ENCODE measurements at places on chromosomes 2 and 18. TPM values are rescaled to one million over a fixed set of nuclear protein-coding genes. Genes with fewer than 3 reads are reported as not detected.

ARL6IP6 gene
- total RNA-seq, result 24.0 TPM

ERICH2 gene
- not detected for total RNA-seq

TMEM37 gene
- total RNA-seq, result not detected

LONRF2 gene
- total RNA-seq, result not detected

TEX261 gene
- 83.5 TPM for total RNA-seq

DNA sequence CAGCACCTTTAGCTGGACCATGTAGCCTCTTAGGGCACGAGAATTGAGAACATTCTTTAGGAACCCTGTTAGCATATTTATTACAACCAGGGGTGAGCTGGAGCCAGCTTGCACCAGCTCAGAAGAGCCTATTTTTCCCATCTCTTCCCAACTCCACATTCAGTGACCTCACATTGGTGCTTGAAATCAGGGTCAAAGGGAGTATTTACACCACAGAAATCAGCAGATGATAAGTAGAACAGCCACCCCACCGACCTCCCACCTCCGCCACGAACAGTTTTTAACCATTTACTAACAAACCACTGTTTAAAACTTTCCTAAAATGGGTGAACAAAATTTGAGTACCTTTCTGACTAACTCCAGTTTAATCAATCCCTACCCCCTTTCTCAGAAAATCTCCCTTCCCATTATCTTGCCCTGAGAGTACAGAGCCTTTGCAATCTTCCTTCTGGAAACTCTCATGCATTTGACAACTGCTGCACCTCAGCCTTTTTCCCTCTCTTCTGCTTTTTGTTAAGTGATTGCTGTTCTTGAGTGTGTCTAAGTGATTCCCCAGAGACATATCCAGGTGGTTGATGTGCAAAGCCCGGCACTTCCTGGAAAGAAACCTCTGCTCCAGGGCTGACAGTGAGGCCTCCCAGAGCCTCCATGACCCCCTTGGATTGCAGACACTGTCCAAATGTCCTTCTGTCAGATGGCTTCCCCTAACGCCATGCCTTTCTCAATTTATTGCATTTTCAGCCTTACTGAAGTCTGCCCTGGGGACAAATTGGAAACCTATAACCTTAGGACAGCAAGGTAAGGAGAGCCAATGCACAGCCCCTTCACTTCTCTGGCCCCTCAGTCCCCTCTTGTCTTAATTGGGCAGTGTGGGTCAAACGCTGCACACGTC lies 389.5 kb upstream of the TNP1 start:
- no peak overlapping the region for H3K4me3 ChIP-seq
- H3K4me1 ChIP-seq, result no peaks in the 10 kb centered on the region
- H3K27me3 ChIP-seq, result peaks cover 19% of the 10 kb centered on the region

DNA sequence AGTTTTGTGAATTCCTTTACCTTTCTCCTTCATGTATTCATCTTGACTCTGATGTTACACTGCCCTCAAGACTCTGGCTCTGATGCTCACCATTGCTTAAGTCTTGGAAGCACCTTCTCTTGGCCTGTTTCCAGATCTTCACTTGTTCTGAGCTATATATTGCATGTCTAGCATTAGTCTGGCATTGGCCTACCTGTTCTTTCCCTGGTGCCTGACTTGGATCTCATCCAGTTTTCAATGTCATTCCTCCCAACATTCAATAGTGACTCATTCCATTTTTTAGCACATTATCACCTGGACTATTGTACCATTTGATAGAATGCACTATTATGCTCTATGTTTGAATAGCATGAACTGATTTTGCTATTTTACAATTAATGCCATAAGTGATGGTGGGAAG lies 127.3 kb upstream of the NYAP2 start:
- no peak overlapping the region for H3K4me3 ChIP-seq
- H3K27ac ChIP-seq, result no peak overlapping the region
- peaks cover 8% of the 10 kb centered on the region for H3K36me3 ChIP-seq
- peaks cover 4% of the 10 kb centered on the region for H3K27me3 ChIP-seq

DNA sequence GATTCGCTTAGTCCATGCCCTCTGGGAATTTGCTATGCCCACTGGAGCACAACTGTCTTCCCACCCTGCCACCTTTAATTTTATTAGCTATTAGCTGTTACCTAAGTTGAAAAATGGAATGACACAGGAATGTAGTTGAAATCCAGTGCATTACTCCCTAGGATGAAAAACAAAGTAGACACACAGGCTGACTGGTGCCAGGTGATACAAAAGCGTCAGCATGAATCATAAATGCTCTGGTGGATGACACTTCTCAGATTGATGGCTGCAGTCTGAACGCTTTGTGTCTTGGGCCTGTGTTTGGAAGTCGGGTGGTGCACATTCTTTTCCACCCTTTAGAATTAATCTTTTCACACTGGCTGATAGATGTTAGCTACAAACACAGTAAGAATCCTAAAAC lies 802.0 kb downstream of the DCC start:
- H3K27me3 ChIP-seq, result no peaks in the 10 kb centered on the region
- H3K36me3 ChIP-seq, result no peaks in the 10 kb centered on the region
- H3K4me3 ChIP-seq, result no peak overlapping the region

- no peak for DNase-seq
- H3K27me3 ChIP-seq, result peaks cover 11% of the 10 kb centered on the region
- no peaks in the 10 kb centered on the region for H3K36me3 ChIP-seq
- no peaks in the 10 kb centered on the region for H3K4me1 ChIP-seq
Observed at GRCh38 chr18:25247725-25248124, 104.2 kb downstream of the ZNF521 start.

GRCh38 chr2:784753-785152 lies 107.5 kb upstream of the TMEM18 start:
- H3K36me3 ChIP-seq, result no peaks in the 10 kb centered on the region
- no peak overlapping the region for H3K4me3 ChIP-seq
- no peak for DNase-seq
- H3K27ac ChIP-seq, result no peak overlapping the region
- no peaks in the 10 kb centered on the region for H3K4me1 ChIP-seq

GRCh38 chr2:189933041-189933440 lies 129.5 kb downstream of the MSTN start:
- no peak for DNase-seq
- peaks cover 7% of the 10 kb centered on the region for H3K27me3 ChIP-seq
- no peak overlapping the region for H3K27ac ChIP-seq
- no peaks in the 10 kb centered on the region for H3K4me1 ChIP-seq
- H3K4me3 ChIP-seq, result no peak overlapping the region
- no peaks in the 10 kb centered on the region for H3K36me3 ChIP-seq

DNA sequence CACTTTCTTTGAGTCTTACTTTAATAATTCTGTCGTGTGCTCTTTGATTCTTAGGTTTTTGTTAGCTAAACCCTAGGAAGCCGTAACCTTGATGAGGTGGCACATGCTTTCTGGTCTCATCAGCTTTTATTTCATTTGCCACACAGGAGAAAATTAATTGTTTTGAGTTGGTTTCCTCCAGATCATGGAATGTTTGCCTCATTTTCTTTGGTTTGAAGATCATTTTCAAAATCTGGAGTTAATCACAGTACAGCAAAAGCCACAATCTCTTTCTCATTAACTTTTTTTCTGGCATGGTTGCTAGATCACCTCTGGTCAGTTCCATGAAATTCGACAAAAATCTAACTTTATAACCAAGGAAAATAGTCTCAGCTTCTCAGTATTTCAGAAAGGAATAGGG lies 182.9 kb downstream of the MYO1B start:
- H3K27me3 ChIP-seq, result peaks cover 10% of the 10 kb centered on the region
- no peak overlapping the region for H3K4me3 ChIP-seq
- no peak overlapping the region for H3K27ac ChIP-seq
- no peaks in the 10 kb centered on the region for H3K36me3 ChIP-seq

All from natural killer cell treated with Interleukin-12 subunit alpha and Interleukin-12 subunit beta and Interleukin-15 and Interleukin-18, amount 100 ng/mL, for 72 hours (primary cell).